ENCODE measurements at places on chromosomes 16 and 17.
A peak's percentile ranks its signal among the peaks of the same experiment; 100 is the strongest.

- DNase-seq, result no peak
Measured at GRCh38 chr17:34981538-34982241, 1.4 kb downstream of the LIG3 start.

GRCh38 chr17:10156599-10156947 is 41.8 kb downstream of the GAS7 start:
- DNase-seq, result no peak

DNA sequence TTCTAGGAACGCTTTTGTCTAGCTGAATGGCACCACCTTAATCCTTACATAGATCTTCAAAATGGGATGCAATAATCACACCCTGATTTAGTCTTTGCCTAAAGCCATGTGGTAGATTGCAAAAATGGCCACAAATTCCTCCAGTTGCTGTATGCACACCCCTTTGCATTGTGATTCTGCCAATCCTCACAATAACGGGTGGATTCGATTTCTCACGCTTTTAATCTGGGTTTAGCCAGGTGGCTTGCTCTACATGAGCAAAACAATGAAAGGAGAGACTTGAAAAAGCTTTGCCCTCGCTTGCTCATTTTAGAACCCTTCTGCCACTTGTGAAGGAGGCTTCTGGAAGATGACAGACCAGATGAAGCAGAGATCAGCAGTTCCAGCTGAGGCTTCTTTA is 50.3 kb upstream of the B4GALNT2 start:
- no peak for DNase-seq

DNA sequence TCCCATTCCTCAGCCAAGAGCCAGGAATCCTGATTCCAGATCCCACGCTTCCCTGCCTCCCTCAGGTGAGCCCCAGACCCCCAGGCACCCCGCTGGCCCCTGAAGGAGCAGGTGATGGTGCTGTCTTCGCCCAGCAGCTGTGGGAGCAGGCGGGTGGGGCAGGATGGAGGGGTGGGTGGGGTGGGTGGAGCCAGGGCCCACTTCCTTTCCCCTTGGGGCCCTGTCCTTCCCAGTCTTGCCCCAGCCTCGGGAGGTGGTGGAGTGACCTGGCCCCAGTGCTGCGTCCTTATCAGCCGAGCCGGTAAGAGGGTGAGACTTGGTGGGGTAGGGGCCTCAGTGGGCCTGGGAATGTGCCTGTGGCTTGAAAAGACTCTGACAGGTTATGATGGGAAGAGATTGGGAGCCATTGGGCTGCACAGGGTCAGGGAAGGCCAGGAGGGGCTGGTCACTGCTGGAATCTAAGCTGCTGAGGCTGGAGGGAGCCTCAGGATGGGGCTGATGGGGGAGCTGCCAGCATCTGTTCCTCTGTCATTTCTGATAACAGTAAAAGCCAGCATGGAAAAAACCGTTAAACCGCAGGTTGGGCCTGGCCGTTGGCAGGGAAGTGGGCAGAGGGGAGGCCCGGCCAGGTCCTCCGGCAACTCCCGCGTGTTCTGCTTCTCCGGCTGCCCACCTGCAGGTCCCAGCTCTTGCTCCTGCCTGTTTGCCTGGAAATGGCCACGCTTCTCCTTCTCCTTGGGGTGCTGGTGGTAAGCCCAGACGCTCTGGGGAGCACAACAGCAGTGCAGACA is at the start of gene SPN:
SPN (plus strand) TSS at position 232 of the 791 bp plus-strand sequence; CDS start at position 714, 482 bp downstream.
- peak; percentile 11 for DNase-seq

- no peak for DNase-seq
Measured at GRCh38 chr16:29812754-29813643, 1.0 kb downstream of the PRRT2 start.

GRCh38 chr17:73304971-73305812 is 6.6 kb downstream of the CDC42EP4 start:
- DNase-seq, result no peak

GRCh38 chr17:37220607-37220953 is 155.2 kb upstream of the C17orf78 start:
- no peak for DNase-seq

DNA sequence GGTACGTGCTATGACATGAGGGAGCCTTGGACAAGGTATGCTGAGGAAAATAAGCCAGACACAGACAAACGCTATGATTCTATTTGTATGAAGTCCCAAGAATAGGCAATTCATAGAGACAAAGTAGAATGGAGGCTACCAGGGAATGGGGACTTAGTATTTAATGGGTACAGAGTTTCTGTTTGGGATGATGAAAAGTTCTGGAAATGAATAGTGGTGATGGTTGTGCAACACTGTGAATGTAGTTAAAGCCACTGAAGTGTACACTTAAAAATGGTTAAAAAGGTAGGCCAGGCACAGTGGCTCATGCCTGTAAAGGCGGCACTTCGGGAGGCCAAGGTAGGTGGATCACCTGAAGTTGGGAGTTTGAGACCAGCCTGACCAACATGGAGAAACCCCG is 3.3 kb downstream of the PRPSAP1 start:
- DNase-seq, result no peak

- no peak for DNase-seq
Measured at GRCh38 chr16:80611930-80612327, 71.1 kb downstream of the DYNLRB2 start.

- DNase-seq, result no peak
Measured at GRCh38 chr17:76053246-76054111, 18.8 kb downstream of the SRP68 start.

GRCh38 chr16:53065461-53066061 is 10.8 kb downstream of the CHD9 start:
- no peak for DNase-seq

- DNase-seq, result no peak
Measured at GRCh38 chr17:16415031-16415924, at the start of gene TRPV2. Gene TRPV2, plus strand, starts transcription at chr17:16415571. Its CDS starts 2,098 bp downstream, at chr17:16417669.

GRCh38 chr16:31079342-31079944 is 5.2 kb downstream of the ZNF646 start:
- DNase-seq, result no peak

DNA sequence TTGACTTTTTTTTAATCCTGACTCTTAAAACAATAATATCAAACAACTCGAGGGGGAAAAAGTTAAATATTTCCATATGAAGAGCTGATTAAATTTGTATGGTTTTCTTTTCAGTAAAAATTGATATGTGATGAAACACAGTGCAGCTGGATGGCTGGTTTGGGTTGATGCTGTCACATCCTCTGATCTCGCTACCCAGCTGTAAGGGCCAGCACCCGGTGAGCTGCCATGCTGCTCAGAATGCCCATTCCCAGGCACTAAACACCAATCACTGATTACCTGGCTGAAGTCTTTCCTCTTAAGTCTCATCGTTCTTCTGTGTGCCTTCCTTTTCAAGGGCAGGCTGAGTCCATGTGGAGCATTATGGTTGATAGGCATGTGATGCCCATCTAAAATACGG is 234.3 kb downstream of the IRX3 start:
- no peak for DNase-seq

- DNase-seq, result no peak
Measured at GRCh38 chr17:59754552-59754951, 47.1 kb downstream of the VMP1 start.

DNA sequence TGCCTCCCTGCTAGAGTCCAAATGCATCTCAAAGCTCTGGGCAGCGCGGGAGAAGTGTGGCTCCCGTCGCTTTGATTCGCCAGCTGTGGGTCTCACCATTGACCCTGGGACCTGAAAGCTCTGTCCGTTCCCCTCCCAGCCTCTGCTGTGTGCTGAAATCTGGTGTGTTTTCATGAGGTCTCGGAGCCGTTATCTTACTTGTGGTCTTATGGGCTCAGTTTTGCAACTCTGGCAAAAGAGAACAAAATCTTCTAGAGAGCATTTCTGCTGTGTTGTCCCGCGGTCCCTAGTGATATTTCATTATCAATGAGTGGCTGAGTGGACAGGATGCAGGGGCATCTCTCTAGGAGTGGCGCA is 13.3 kb downstream of the CRISPLD2 start:
- no peak for DNase-seq

DNA sequence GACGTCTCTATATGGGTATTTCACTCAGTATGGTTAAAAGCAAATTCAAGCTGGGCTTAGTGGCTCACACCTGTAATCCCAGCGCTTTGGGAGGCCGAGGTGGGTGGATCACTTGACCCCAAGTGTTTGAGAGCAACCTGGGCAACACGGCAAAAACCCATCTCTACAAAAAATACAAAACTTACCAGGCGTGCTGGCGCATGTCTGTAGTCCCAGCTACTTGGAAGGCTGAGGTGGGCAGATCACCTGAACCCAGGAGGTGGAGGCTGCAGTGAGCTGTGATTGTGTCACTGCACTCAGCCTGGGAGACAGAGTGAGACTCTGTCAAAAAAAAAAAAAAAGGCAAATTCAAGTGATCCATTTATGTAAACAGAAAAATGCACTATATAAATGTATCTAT is 1.3 kb upstream of the TNFRSF17 start:
- no peak for DNase-seq

DNA sequence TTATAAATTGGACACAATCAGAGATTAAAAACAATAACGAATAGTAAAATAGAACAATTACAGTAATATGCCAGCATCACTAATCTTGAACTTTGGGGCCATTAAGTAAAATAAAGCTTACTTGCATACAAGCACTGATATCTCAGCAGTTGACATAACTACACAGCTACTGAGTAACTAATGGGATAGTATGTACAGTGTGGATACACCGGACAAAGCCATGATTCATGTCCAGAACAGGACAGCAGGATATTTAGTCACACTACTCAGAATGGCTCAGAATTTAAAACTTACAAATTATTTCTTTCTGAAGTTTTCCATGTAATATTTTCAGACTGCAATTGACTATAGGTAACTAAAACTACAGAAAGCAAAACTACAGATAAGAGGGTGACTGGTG is 427.5 kb downstream of the CDH13 start:
- no peak for DNase-seq

- no peak for DNase-seq
Measured at GRCh38 chr16:85524630-85525419, 88.3 kb upstream of the GSE1 start.

DNA sequence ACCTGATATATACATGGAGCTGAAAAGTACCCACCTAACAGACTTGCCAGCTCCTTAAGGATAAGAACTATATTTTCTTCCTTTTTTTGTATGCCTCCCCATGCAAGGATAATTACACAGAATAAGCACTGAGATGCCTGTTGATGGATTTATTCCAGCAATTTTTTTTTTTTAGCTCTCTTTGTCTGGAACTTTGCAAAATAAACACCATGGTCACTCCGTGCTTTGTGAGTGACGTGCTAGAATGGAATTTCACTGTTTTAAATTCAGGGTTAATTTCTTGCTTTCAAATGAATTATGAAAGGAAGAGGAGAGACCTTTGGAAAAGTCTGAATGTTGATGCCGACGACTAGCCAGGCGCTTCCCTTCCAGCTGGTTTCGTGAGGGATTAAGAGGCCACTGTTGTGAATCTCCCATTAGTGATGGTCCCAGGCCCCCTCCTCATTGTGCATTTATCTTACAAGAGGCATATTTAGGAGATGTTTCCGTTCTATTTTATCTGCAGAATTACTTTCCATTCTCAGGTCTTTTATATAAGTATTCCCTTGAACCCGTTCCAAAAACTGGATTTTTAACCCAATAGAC is 529.1 kb downstream of the WWOX start:
- DNase-seq, result no peak

DNA sequence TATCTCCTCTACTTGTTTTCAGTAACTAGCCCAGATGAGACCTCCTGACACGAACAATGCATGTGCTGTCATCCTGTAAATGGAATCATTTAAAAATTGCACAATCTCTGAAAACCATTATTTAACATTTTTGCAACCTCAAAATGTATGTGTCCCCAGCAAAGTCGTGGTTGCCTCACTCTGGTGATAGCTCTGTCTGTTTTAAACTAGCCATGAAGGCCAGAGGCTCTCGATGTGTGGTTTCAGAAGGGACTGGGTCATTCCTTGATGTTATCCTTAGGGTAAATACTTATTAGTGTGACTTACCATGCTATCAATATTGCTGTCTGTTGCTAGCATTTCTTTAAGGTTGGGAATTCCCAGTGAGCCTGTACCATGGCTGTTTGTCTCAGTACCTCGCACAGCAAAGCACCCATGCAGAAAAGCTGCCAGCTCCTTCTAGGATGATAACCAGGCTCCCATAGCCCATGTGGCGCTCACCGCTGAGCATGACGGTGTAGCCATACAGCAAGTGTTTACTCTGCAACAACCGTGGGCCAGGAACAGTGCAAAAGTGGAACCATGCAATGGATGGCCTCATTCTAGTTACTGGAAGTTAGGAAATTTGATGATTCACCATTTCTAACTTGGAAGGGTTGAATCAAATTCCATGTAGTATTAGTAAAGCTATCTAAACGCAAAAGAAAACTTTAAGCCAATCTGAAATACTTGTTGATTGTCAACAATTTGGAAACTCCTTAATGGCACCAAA is 2.9 kb upstream of the PGS1 start:
- no peak for DNase-seq
